Astrocyte of the hippocampus (primary cell): ENCODE measurements at places on chromosomes 2 and 18.

- no peak for DNase-seq
Measured at GRCh38 chr2:23694058-23695045, 232.6 kb downstream of the ATAD2B start.

DNA sequence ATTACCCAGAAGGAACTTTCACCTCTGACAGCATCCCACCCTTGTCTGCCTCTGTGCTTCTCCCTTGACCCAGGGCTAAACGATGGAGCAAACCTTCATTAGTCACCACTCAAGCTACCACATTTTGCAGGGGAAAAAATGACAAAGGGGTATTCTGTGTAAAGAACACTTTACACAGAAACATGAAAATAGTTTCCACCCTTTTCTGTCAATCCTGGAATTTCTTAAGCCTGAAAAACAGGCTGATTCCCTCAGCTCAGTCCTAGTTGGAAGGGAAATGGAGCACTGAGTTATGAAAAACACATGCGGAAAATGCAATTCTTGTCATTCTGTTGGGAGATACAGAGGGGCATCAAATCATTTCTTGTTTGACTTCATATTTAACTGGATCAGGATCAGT lies 175.0 kb upstream of the HNRNPA3 start:
- DNase-seq = no peak

DNA sequence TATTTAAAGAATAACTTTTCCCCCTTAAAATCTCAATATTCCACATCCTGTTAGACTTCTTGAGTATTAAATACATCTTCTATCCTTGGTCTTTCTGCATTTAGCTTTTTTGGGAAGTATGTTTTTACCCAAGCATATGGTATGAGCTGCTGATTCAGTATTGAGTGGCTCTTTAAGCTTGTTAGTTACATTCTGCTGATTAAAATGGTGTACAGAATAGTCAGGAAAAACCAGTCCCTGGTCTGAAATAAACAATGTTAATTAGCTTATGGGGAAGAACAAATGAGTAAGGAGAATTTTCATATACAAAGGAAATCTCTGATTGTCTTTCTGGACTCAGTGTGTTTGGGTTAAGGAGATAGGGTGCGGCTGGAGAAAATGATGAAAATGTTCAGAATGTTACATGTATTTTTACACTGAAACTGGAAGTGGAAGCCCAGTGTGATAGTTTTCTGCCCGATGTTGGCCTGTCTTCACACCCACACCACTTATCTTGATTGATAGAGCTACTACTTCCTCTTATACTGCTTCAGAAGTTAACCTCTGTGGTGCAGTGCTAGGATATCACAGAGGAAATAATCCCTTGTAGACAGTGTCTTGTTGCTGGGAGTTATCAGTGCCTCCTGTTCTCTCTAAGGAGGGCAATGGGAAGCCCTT lies 84.0 kb downstream of the MSH2 start:
- no peak for DNase-seq

DNA sequence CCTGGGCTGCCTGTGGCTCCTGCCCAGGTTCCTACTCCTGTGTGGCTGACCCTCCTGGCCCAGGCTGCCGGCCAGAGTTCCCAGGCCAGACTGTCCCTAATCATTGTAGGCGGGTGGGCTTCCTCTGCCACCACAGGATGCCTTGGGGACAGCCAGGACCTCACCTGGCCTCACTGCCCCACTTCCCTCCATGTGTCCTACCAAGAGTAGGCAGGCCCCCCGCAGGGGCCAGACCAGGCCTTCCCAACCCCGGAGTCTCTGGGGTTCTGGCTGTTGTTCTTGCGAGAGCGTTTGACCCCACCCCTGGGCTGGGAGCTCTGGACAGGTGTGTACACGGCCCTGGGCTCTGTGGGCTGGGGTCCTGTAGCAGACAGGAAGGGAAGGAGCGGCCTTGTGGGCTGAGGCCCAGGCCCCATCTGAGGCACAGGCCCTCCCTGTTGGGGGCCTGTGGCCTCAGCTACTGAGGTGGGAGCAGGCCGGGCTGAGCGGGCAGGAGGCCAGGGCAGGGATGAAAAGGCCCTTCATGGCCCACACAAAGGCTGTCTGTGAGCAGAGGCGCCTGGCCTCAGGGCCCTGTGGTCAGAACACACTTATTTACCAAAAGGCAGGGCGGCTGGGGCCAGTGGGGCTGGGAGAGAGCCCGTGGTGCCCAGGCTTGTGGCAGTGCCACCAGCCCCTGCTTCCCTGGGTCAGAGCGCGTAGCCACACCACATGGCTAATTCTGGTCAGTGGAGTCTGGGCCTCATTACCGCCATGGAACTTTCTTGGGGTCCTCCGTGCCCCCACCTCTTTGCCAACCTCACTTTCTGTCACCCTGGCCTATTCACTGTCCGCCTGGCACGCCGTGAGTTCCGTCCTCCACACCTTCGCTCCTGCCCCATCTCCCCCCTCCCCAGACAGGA lies 2.0 kb downstream of the SNORC start:
- no peak for DNase-seq

DNA sequence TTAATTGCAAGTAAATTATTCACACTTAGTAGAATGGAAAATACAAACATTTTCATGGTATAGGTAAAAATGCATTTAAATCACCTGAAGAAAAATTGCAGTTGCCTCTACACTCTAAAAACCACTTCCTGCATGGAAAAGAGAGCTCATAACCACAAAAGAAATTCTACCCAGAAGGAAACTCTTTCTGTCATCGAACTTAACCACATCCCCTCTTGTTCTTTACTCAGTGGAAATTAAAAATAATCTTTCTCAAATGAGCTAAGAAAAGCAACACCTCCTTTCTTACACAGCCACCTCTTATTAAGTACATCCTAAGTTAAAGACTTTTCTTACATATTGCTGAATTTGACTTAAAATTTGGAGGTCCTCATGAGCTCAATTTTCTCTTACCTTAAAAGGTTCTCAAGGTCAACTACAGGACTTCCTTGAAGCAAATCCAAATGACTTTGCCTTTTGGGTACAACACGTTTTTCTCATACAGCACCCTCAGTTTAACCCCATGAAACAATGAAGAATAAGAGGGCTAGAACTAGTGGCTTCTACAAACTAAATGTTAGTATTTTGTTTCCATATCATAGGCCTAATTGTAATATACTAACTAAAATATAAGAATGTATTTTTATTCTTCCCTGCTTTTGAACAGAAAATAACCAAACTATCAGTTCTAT lies 109.1 kb upstream of the CRIM1 start:
- DNase-seq = peak; percentile 12

- DNase-seq = no peak
Measured at GRCh38 chr2:160457588-160457987, 36.0 kb downstream of the RBMS1 start.

GRCh38 chr2:235936493-235936892 lies 231.7 kb downstream of the GBX2 start:
- no peak for DNase-seq

DNA sequence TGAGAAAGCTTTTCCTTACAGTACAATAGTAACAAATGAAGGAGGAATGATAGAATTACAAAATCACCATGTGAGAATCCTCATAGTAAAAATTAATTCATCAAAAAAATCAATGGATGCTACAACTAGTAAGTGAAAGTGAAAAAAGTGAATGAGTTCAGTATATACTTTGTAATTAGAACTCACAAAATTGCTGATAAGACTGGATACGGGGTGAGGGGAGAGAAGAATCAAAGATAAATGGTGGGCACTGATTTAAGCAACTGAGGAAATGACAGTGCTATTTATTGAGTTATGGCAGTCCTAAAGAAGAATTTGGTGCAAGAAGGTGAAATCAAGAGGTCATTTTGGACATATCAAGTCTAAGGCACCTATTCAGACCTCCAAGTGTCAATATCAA lies 20.6 kb downstream of the OLA1 start:
- DNase-seq = no peak

DNA sequence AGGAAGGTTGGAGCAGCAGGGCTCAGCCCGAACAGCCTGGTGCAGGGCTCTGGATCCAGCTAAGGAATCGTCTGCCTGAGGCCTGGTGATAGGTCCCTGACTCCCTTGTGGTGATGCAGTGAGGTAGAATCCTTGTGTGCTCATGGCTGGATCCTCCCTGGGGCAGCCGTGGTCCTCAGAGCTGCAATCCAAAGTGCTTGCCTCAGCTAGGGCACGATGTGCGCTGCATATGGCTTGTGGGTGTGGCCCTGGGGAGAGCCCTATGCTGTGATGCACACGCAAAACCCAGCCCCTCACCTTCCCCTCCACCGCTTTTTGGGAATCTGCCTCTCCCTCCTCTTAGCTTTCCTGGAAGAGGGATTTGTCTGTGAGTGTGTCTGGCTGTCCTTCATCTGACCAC lies 142.2 kb downstream of the DYSF start:
- peak; percentile 25 for DNase-seq

DNA sequence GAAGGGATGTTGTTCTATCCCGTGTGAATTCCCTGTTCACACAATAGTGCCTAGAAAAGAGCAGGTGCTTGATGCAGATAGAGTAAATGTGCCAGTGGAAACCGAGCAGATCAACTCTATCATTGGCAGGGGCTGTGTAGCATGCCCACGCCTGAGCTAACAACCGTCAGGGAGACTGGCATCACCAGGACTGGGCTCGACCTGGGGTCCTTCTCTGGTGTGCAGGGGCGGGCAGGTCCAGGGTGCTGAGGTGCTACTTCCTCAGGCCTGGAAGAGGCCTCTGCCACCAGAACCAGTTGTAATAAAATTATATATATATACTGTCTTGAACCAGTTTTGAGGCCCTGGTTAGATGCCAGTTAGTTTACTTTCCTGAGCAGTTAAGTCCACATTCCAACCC lies 11.8 kb upstream of the MAL start:
- no peak for DNase-seq

DNA sequence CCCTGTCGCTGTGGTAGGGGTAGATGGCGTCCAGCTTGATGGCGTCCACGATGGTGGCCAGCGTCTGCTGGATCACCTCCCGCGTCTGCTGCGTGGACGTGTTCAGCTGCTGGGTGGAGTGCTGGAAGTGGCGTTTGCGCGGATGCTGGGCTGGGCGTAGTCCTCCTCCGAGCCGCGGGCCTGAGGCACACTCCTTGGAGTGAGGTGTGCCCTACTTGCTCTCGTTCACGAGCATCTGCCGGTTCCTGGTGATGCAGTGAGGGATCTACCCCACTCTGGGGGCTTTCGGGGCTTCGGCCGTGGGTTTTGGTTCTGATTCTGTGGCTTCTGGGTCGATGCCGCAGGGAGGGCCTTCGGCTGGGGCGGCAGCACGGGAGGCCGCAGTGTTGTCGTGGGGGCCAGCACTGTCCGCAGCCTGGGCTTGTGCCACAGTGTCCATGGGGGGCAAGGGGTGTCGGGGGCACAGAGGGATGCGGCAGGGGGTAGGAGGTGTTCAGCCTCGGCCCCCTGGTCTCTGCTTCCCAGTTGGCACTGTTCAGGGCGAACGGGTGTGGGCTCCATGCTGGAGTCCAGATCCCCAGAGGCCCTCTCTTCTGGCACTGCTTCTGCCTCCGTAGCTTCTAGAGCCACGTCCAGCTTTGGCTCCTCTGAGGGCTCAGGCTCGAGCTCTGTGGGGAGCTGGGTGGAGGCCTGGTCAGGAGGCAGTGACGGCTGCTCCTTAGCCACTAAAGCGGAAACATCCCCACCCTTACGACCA lies 890.6 kb upstream of the LRRTM1 start:
- DNase-seq = no peak

DNA sequence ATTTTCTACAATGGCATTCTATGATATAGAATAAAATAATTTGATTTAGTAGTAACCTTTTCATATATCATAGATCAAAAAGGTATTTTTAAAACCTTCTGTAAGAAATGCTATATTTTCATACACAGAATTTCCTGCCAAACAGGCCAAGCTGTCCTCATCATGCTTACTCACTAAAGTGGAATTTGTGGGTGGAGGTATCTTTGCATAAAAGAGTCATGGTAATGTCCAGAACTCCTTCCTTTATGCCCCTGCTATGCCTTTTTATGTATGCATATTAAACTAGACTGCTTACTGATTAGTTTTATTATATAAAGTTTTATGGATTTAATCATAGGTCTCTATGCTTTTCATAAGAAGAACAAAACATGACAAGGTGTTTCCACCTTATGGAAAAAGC lies 27.5 kb upstream of the MARCHF7 start:
- DNase-seq = peak; percentile 53

- DNase-seq = no peak
Measured at GRCh38 chr2:35946478-35946877, 409.1 kb upstream of the CRIM1 start.

GRCh38 chr2:216739035-216739434 lies 43.7 kb upstream of the IGFBP5 start:
- DNase-seq = no peak

- DNase-seq = no peak
Measured at GRCh38 chr2:101199251-101199791, 48.1 kb upstream of the TBC1D8 start.

- no peak for DNase-seq
Measured at GRCh38 chr18:27010784-27011183, 145.3 kb upstream of the AQP4 start.

GRCh38 chr2:208999911-209000310 lies 423.9 kb upstream of the MAP2 start:
- no peak for DNase-seq

DNA sequence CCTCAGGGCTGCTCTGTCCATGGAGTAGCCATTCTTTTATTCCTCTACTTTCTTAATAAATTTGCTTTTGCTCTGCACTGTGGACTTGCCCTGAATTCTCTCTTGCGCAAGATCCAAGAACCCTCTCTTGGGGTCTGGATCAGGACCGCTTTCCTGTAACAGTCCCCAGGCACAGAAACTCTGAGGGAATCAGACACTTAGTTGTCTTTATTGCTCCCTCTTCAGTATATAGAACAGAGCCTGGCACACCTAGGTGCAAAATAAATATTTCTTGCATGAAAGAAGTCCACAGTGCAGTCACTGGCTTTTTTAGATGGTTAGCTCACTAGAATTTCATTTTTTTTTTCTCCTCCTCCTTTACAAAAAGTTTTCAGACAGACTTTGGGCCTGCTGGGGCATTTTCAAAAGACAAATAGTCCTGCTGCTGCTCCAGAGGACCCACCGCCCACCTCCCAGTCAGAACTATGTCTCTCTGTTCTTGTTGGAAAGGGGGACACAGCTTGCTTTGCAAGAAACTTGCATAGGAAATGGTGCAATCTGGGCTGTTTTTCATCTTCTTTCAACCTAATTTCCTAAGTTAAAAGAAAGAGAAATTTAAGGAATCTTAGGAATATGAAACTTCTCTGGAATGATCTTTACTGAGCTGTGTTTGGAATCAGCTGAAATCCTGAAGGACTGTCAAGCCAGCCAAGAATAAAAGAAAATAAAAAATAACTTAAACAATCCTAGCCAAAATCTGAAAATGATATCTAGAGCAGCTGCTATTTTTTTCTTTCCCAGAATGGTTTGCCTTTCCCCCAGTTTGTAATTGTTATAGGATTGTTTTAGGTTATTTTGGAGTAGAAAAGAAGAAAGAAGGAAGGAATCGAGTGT lies 31.7 kb upstream of the MAP4K3 start:
- peak; percentile 32 for DNase-seq
